ENCODE measurements at places on chromosomes 5 and 9. TPM values are rescaled to one million over a fixed set of nuclear protein-coding genes. Genes with fewer than 3 reads are reported as not detected.

DNA sequence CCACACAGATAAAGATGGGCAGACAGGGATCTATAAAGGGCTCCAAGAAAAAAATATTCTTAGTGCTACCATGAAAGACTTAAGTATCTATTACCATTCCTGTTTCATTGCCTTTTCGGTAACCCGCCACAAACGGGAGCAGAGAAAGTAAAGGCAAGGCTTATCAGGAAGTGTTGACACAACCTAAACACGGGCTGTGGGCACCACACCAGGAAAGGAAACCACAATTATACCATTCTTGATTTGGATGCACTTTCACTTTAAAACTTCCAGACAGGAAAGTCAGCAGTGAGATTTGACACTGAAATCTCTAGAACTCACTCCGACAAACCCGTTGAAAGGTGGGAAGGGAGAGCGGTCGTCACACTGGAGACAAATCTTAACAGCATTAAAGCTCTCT is 6.5 kb downstream of the TLE1 start:
- DNase-seq = no peak

- DNase-seq = peak; percentile 43
Measured at GRCh38 chr9:124475868-124476690, 25.8 kb downstream of the ADGRD2 start.

DNA sequence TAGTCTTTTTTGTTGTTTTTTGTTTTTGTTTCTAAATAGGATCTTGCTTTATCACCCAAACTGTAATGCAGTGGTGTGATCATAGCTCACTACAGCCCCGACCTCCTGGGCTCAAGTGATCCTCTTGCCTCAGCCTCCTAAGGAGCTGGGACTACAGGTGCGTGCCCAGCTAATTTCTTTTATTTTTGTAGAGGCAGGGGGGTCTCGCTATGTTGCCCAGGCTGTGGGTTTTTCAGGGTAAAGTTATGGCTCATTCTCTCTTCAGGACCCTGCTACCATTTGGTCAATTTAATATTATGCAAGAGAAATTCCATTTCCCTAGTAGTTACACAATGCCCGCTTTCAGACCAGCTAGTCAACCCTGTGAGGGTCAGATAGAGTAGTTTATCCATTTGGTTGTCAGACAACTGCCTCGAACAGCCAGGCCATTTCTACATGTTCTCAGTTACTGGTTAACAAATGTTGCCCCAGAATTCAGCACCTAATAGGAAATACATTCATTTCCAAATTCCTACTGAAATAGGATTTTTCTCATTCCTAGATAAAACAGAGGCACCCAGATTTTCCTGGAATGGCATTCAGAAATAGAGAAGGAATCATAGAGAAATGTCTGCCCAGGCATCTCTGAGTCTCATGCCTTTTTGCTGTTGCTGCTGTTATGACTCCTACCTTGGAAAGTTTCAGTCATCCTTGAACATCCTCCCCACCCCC is 6.4 kb upstream of the GLIS3 start:
- DNase-seq = no peak

SH3RF2 gene
- total RNA-seq = 267 TPM

All from Right ventricle myocardium inferior (tissue), 1 donor.